GM13977 (cell line): ENCODE measurements at places on chromosomes 2 and 18.

DNA sequence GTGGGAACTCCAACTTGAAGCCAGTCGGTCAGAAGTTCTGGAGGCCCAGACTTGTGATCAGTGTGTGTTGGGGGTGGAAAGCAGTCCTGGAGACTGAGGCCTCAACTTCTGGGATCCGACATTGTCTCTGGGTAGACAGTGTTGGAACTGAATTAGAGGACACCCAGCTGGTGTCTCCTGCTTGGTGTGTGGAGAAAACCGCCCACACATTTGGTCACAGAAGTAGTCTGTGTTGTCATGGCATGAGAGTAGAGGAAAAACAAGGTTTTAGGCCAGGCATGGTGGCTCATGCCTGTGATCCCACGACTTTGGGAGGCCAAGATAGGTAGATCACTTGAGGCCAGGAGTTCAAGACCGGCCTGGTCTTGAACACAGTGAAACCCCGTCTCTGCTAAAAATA lies 51.5 kb downstream of the PUM2 start:
- DNase-seq = no peak

GRCh38 chr18:28248653-28249052 lies 71.7 kb upstream of the CDH2 start:
- DNase-seq = no peak

DNA sequence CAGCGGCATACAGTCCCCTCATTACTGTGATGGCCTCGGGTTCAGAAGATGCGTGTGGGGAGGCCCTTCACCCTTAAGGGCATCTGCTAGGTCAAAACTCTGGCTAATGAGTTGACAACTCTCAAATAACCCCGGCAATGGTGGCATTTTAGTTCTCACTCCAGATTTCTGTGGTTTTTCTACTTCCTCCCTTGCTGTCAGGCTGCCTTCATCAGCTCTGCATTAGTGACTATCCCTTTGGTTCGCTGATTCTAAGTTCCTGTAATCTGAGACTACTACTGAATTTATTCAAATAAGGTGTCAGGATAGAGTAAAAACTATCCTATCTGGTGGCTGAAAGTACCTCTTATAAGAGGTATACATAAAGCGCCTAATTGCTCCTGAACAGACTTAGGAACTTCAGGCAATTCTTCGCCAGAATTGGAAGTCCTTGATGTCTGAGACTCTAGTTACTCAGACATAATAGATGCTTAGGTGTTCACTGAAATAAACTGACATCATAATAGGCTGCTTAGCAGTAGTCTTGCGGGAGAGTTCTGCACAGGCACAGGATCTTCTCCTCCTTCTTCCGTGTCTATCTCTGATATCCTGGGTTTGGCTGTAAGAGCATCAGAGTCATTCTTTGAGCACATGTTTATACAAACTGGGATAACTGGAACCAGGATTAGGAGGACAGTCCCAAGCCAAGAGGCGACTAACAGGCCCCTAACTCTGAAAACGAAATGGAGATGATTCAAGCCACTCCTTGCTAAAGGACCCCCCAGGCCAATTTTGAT lies 194.5 kb downstream of the DNER start:
- DNase-seq = no peak

GRCh38 chr18:44903327-44903726 lies 222.6 kb downstream of the SETBP1 start:
- no peak for DNase-seq

GRCh38 chr2:170598067-170598395 lies 117.1 kb upstream of the SP5 start:
- no peak for DNase-seq

DNA sequence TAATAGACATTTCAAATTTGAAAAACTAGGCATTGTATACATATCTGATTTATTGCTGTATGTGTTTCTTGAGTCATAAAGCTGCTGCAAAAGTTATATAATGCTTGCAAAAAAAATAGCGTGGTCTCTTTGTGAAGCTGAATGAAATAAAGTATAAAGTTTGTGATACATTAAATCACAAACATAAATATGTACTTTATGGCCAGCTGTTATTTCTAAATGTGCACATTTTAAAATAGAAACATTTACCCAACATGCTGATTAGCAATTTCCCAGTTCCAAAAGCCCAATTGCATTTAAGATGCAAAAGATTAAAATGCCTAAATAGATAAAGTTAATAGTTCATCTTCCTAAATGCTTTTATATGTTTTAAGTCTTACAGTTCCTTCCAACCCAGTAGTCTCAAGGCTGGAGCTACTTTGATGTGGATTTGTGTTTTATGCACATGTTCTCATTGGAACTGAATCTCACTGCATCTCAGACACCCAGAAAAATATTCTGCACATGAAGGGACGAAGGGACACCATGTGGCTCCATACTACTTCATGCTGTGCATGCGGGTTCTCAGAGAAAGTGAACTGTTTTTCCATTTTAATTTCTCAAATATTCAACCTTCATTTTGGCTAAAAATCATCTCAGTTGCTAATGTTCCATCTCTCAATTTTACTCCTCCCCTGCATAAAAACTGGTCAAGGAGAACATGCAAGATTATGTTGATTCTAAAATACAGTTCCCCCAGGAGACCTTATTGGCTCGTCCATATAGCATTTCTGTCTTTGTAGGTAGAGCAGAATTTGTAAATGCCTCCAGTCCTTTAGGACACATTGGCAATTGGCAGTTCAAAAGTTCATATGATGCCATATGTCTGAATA lies 304.6 kb downstream of the MTX2 start:
- DNase-seq = no peak

DNA sequence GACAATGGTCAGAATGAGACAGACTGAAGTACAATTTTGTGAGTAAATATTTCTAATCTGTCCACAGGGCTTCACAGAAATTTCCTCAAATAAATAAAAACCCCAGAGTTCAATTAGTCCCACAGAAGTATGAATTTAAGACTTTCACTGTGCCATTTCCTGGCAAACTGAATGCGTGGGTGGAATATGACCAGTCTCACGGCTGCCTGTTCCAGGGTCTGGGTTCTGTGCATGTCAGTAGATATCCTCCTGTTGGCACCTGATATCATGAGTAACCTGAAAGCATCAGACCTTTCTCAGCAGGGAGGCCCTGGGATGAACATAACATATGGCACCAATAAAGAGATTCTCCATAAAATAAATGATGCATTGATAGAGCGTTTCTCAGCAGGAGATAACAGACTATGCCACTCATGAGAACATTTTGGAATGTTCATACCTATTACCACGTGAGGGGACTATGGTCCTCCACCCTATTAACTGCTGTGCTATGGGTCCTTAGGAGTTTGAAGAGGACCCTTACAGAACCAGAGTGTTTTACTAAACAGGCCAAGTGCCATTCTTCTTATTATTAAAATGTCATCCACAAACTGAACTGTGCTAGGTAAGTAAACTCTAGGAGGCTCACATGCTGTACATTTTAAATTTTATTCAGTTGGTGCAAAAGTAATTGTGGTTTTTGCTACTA lies 10.6 kb upstream of the MALL start:
- DNase-seq = no peak

GRCh38 chr18:78972930-78973331 lies 6.7 kb upstream of the SALL3 start:
- no peak for DNase-seq

- DNase-seq = no peak
These were observed 11.8 kb upstream of the FN1 start for GRCh38 chr2:215447673-215448081.

- DNase-seq = peak; percentile 39
These were observed at the start of gene EVA1A for GRCh38 chr2:75560768-75561565. EVA1A (minus strand) TSS chr2:75560939; CDS start chr2:75518140, 42,799 bp downstream.

DNA sequence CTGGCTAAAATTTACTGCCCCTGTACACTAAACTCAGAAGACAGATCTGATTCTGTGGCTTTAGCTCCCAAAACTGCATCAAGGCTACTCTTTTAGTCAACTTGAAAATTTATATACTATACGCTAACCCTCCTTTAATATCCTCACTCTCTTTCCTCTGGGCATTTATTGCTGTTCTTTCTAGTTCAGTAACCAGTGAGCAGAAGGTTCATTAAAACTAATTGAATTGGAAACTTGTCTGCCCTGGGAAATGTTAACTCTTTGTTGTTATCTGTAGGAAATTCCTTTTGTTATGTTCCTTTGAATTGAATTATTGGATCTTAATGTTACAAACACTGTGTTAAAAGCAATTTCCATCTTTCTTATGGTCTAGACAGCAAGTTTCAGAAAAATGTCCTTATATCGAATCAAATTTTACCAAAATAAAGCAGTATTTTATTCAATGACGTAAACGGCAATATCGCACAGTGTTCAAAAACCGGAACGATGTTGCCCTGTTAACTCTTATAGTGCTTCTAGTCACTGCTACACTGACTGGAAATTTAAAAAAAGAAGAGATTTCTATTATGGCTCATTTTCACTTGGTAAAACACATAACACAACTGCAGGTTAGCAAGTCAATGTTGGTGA lies 168.3 kb downstream of the NR4A2 start:
- DNase-seq = no peak

DNA sequence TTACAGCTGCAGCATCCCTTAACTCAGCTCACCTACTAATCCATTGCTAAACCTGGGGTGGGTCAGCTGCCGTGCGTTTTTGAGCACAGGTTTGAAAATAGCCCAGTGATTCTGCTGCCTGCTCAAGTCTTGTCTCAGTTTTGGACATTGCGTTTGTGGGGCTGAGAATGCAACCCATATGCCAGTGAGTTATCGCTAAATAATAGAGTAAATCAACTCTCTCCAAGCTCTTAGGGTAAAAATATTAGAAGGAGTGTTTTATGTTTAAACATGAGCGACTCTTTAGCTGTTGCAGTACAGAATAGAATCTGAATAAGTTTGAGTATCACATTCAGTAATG lies 2.1 kb downstream of the TSHZ1 start:
- DNase-seq = no peak

GRCh38 chr18:48884306-48884705 lies 66.5 kb downstream of the SMAD7 start:
- no peak for DNase-seq

GRCh38 chr2:183253441-183254130 lies 129.3 kb downstream of the NUP35 start:
- DNase-seq = no peak

DNA sequence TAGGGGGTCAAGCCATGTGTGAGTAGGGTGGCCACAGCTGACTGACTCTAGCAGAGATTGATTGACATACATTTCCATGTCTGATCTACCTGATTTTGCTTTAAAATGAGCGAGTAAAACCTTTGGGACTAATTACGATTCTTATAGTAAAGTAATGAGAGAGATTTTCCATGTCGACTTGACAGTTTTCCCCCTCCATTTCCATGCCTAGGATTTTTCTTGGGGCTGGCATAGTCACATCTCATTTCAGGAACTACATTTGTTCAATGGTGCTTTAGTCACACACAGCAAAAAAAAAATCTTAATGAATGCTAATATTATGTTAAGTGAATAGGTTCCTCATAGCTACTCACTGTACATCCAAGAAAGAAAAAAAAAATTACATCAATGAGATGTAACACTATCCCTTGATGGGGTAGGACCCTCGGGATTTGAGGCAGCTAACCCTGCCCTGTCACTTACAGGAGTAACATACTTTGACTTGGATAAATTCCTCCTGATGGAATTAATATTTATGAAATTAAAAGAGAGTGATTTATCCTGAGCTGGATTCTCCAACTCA lies 690.9 kb downstream of the TDRD15 start:
- DNase-seq = no peak

- no peak for DNase-seq
These were observed 79.8 kb downstream of the MGAT5 start for GRCh38 chr2:134333646-134334189.

DNA sequence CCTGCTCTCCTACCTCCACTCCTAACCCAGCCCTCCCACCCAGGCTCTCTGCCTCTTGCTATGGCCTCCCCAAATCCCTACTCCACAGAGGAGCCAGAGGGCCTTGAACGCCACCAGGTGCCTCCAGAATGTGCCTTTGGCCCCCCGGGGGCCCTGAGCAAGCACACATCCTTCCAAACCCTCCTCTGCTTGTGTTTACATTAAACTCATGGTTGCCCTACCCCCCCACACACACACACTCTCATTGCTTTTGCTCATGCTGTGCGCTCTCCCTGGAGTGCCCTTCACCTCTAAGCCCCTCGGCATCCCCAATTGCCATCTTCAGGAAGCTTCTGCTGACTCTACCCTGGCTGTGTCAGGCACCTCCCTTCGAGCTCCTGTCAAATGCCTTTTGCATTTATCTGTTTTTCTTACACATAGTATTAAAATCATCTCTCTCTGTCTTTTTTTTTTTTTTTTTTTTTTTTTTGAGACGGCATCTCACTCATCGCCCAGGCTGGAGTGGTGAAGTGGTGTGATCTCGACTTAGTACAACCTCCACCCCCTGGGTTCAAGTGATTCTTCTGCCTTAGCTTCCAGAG lies 16.3 kb upstream of the TET3 start:
- DNase-seq = no peak

DNA sequence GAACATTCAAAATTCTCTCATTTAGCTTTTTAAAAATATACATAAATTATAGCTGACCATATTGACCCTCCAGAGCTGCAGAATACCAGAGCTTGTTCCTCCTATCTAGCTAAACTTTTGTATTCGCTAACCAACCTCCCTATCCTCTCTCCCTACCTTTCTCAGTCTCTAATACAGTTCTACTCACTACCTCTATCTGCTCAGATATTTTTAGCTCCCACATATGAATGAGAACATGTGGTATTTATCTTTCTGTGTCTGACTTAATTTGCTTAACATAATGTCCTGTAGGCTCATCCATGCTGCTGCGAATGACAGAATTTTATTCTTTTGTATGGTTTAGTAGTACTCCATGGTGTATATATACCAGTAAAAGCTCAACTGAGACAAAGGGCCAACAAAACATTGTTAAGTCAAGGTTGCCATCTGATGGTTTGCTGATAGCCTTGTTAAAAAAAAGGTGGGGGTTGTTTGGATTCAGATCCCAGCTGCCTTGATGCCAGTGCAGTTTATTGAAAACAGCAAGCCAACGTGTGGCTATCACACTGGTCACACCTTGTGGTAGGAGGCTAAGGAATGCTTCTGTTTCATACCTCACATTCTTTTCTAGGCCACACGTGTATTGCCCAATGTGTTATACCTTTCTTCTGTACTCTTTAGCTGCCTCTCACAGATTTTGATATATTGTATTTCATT lies 101.5 kb downstream of the VWA3B start:
- DNase-seq = peak; percentile 21

DNA sequence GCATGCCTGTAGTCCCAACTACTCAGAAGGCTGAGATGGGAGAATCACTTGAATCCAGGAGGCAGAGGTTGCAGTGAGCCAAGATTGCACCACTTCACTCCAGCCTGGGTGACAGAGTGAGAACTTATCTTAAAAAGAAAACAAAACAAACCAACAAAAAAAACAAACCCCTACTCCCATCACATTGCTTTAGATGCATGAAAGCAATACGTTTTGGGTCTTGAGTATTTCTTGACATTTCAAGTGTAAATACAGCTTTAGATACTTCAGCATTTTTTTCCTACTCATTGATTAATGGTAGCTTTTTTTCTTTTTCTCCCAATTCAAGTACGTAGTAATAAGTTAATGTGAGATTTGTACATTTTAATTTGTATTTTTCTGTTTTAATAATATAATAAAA lies 20.3 kb downstream of the RASGRP3 start:
- DNase-seq = no peak
